Glomerular endothelial cell (primary cell): ENCODE measurements at places on chromosomes 4 and X. TPM values are rescaled to one million over a fixed set of nuclear protein-coding genes. Genes with fewer than 3 reads are reported as not detected.

- DNase-seq, result no peak
Observed at GRCh38 chr4:139800082-139800481, 134.5 kb downstream of the MGST2 start.

DNA sequence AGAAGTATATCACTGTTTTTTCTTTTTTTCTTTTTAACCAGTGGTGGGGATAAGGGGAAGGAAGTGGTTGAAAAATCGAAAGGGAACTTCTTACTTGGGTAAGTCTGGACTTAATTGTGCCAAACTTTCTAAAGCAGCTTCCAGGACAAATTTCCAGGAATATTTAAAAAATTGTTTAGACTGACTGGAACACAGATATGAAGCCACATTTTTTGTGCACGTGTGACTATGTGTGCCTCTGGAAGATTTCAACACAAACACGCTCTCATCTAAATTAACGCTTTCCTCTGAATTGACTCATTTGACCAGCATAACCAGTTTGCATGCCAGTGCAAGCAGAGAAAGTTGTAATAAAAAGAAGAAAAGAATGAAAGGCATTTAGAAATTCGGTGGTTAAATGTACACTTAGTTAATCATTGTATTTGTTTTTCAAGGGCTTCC, 18.8 kb upstream of the YTHDC1 start:
- no peak for DNase-seq

The MAGEA2 gene
- total RNA-seq, result not detected in 2 replicates

DNA sequence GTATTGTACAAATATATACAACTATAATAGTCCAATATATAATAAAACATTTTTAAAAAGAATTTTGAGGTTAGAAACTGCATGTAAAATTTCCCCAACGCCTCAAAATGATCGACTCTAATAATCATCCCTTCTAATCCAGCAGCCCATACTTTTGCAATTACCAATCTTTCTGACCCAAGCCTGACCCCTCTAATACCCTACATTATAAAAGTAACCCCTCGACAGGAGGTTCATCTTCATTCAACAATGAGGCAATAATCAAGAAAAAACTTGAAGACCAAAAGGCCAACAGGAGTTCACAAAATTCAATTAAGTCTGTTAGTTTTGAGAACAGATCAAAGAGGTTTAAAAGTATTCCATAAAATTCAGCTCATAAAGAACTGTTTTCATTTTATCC, 393.5 kb downstream of the GPM6A start:
- no peak for DNase-seq

DNA sequence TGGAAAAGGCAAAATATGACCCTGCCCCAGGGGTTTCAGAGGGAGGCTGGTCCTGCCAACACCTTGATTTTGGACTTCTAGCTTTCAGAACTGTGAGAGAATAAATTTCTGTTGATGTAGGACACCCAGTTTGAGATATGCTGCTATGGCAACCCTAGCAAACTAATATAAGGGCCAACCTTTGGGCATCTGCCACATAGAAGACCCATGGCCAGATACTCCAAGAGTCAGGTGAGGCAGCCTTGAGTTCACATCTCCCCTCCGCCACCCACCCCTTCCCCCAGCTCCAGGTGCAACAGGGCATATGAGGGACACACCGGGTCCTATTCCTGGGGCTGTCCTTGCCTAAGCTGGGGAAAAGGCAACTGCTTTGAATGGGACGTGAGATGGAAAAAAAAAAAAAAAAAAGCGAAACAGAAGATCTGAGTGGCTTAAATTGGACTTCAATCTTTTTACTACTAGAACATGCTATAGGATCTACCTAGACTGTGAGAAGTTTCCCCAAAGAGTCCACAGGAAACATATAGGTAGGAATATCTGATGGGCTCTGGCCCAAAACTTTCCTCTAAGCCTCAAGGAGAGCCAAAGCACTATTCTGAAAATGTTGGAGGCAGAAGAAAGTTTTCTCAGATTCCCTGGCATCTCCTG, 56.5 kb upstream of the PROM1 start:
- no peak for DNase-seq

- DNase-seq, result no peak
Observed at GRCh38 chrX:73849073-73849472, 286.1 kb downstream of the CHIC1 start.

DNA sequence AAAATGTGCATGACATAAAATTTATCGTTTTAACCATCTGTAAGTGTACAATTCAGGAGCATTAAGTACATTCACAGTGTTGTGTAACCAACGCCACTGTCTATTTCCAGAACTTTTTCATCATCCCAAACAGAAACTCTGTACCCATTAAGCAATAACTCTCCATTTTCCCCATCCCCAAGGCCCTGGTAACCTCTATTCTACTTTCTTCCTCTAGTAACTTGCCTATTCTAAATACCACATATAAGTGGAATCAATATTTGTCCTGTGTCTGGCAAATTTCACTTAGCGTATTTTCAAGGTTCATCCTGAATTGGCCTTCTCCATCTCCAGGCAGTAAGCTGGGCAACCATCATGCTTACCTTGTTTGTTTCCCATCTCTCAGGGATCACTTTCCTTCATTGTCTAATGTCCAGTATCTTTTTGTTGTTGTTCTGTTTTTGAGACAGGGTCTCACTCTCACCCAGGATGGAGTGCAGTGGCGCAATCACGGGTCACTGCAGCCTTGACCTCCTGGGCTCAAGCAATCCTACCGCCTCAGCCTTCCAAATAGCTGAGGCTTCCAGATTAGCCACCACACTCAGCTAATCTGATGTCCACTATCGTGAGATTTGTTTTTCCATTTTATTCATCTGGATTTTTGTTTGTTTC, 17.7 kb upstream of the GRIPAP1 start:
- no peak for DNase-seq

- DNase-seq, result no peak
Observed at GRCh38 chrX:154761977-154762536, 607 bp upstream of the DKC1 start.

The CCNI gene
- total RNA-seq, result 157 and 172 TPM in 2 replicates

DNA sequence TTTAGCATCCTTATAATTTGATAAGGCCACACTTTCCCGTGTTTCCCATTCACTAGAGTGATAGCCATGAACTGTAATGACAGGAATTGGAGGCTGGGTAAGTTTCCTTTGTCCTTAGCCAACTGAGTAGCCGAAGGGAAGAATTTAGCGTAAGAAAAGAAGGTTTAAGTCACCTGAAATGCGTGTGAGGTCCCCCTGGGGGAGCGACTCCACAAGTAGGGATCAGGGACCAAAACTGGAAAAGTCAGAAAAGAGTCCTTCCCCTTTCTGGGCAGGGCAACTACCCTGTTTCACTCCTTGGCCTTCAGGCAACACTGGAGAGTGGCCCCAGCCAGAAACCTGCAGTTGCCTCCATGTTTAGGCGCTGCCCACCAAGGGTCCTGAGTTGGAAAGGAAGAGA, 81.6 kb upstream of the MED14 start:
- no peak for DNase-seq

GRCh38 chr4:43690116-43690515, 758.5 kb downstream of the KCTD8 start:
- DNase-seq, result no peak

The NXF2B gene
- not detected in 2 replicates for total RNA-seq

GRCh38 chrX:96433409-96434077, 251.1 kb upstream of the DIAPH2 start:
- DNase-seq, result no peak

GRCh38 chr4:167218022-167218608, 16.2 kb downstream of the SPOCK3 start:
- DNase-seq, result no peak

- no peak for DNase-seq
Observed at GRCh38 chr4:87024201-87024600, 89.4 kb downstream of the AFF1 start.

DNA sequence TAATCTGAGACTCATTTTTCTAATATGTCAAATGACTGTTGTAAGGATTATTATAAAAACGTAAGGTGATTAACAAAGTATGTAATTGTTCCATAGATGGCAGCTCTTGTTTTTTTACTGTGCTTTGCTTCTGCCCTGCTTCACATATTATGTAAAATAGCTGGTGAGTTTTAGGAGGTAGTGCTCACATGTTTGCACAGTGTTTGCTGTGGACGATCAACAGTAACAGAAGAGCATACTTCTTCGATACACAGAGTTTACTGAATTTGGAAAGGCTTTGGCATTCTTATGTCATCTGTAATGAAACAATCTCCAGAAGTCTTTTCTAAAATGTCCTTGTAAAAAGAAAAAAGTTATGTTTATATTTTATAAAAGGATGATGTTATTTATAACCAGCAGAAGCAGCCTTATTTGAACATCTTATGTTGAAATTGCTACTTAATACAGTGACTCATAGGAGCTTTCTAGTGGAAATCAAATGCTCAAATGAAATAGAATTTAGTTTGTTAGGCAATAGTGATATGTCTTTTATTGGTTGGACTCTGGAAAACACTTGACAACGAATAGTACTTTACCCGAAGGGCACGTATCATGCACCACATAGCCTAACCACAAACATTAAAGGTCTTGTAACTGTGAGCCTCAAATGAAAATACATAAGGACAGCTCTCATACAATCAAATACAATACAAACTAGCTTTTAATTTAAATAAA, 1.9 kb upstream of the MTTP start:
- no peak for DNase-seq

DNA sequence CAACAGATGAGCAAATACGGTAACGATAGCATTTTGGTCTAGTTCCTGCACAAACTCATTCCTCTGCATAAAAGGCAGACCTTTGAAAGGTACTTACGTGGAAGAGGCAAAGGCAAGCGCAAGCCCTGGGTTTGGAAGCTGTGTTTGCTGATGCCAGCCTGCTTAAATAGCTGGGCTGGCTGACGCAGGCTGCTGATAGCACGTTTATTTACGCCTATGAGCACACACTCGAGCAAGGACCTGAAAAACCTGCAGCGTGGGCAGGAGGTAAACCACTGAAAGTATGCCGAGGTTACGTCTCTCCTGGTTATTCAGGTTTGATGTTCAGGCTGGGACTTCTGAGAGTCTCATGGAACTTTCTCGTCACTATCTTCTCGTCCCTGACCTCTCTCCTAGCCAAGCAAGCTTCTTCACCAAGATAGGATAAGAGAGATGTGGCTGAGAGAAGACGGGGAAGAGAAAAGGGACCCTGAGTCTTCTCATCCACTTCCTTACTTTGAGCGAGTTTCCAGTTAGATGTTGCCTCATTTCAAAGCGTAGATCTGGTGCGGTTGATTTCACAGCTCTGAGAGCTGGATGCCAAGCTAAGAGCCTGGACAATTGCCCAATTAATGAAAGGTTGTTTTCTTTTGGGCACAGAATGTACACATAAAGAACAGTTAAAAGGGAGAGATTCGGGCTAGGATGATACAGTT, at the start of gene HOPX:
Gene HOPX (minus strand): TSS at position 139 of the 695 bp plus-strand sequence. CDS start 23,480 bp downstream, outside the sequence.
- DNase-seq, result no peak

The FAM184B gene
- not detected in 2 replicates for total RNA-seq

GRCh38 chrX:121103381-121103780, 56.0 kb downstream of the GLUD2 start:
- no peak for DNase-seq

DNA sequence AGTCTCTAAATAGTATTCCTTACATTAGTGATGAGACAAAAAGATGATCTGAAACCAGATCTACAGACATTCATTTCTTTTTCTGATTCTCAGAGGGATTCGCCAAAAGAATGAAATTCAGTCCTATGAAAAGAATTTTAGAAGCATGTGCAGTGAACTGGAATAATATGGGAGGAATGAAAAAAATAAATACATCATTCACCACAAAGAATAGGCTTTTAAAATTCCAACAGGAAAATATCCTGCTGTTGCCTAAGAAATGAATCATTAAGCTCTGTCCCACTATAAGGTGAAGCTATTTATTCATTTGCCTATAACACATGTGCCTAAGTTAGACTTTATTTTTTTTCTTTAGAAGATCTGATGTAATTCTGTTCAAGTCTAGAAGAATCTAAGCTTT, 165.9 kb downstream of the IL15 start:
- no peak for DNase-seq

GRCh38 chr4:186472948-186473347, 82.4 kb downstream of the MTNR1A start:
- DNase-seq, result no peak

GRCh38 chrX:56231537-56232090, 542 bp upstream of the KLF8 start:
- no peak for DNase-seq

- DNase-seq, result no peak
Observed at GRCh38 chrX:39613997-39614679, 483.6 kb downstream of the BCOR start.

The CXCL6 gene
- total RNA-seq, result 2.2 and 5.8 TPM in 2 replicates

The LRCH2 gene
- total RNA-seq, result 2.7 and 5.5 TPM in 2 replicates

The PCDH10 gene
- total RNA-seq, result 1.3 and 11.2 TPM in 2 replicates

DNA sequence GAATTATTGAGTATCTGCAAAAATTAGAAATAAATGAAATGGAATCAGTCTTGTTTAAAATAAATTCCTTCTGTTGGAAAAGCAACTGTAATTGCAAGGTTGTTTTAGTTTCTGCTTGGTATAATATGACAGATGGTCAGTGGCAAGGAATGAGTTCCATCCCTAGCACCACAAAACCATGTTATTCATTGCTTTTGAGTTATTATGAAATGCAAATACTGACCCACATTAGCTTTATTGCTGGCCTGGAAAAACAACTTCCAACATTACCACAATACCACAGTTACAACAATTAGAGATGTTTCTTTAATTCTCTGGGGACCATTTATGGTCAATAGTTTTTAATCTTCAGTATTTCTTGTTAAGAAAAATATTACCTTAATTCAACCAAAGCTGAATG, 194.4 kb downstream of the TMA16 start:
- DNase-seq, result no peak

The ENPEP gene
- 0.99 and 3.0 TPM in 2 replicates for total RNA-seq

The MAGEB3 gene
- total RNA-seq, result not detected in 2 replicates

- no peak for DNase-seq
Observed at GRCh38 chr4:81030061-81030980, at the start of gene BMP3. Gene BMP3, plus strand, starts transcription at chr4:81030708. Its CDS starts 577 bp downstream, at chr4:81031285.

The SYP gene
- total RNA-seq, result 0.18 TPM in 1 of 2 replicates, not detected in the other

- DNase-seq, result no peak
Observed at GRCh38 chrX:129777218-129778030, 2.3 kb upstream of the SASH3 start.

- no peak for DNase-seq
Observed at GRCh38 chrX:28835991-28836390, 248.7 kb downstream of the IL1RAPL1 start.

DNA sequence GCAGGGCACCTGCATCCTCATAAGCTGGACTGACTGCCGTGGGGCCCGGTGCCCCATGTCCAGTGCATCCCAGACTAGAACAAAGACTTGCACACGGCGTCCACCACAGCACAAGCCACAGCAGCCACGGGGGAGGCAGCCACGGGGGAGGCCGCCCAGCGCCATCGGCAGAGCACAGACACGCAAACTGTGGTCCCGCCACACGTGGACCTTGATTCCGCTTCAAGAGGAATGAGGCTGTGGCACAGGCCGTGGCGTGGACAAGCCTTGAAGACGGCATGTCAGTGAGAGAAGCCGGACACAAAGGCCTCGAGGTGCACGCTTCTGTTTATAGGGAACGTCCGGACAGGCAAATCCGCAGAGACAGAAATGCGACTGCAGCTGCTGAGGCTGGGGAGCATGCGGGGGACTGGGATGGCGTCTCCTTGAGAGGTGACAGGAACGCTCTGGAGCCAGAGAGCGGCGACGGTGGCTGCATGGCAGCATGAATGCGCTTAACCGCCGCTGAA, 10.1 kb upstream of the CPLX1 start:
- no peak for DNase-seq

The FRMPD4 gene
- total RNA-seq, result not detected in 2 replicates

The KLHL13 gene
- 3.9 and 6.2 TPM in 2 replicates for total RNA-seq

GRCh38 chr4:147855571-147856009, 123.7 kb downstream of the ARHGAP10 start:
- no peak for DNase-seq
